ENCODE measurements at places on chromosomes 4 and X.

- DNase-seq = peak; percentile 26
Measured at GRCh38 chr4:170736710-170737109, 647.0 kb upstream of the AADAT start.

DNA sequence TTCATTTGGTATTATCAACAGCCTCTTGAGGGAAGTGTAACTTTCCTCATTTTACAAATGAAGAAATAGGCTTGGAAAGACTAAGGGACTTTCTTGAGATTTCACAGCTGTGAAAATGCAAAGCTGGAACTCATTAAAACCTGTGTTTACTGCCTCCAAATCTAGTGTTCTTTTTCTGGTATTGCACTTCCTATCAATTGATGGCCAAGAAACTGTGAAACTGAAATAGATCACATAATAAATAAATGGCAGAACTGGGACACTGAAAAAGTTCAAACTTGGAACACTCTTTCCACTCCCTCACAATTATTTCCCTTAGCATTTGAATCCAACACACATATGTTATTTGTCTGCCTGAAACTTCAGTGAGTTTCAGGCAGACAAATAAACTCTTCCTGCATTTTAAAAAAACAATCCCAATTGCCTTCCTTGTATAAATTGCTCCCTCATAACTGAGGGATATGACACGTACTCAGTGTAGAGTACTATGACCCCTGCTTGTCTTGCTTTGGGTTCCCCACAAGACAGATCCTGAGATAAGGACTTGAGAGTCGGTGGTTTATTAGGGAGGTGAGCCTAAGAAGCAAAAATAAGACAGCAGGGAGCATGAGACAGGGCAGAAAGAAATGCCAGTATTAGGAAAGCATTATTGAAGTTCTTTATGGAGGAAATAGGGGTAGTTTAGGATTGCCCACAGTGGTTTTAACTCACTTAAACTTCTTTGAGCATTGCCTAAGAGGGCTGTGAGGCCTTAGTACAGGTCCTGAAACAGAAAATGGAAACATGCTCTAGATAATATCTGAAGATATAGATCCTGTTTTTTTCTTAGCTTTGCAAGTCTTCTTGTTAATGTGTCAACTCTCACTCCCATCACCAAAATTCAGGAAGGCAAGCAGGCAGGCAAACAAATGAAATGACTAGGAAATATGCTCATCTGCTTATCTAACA, 33.9 kb downstream of the RTL3 start:
- DNase-seq = no peak

DNA sequence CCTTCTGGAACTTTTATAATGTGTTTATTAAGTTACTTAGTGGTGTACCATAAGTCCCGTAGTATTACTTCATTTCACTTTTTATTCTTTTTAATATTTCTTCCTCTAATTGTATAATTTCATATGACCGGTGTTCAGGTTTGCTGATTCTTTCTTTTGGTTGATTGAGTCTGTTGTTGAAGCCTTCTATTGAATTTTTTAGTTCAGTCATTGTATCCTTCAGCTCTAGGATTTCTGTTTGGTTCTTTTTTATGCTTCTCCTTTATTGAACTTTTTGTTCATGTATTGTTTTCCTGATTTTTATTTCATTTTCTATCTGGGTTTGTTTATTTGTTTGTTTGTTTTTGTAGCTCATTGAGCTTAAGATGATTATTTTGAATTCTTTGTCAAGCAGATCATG, 8.8 kb downstream of the CEP44 start:
- DNase-seq = no peak

DNA sequence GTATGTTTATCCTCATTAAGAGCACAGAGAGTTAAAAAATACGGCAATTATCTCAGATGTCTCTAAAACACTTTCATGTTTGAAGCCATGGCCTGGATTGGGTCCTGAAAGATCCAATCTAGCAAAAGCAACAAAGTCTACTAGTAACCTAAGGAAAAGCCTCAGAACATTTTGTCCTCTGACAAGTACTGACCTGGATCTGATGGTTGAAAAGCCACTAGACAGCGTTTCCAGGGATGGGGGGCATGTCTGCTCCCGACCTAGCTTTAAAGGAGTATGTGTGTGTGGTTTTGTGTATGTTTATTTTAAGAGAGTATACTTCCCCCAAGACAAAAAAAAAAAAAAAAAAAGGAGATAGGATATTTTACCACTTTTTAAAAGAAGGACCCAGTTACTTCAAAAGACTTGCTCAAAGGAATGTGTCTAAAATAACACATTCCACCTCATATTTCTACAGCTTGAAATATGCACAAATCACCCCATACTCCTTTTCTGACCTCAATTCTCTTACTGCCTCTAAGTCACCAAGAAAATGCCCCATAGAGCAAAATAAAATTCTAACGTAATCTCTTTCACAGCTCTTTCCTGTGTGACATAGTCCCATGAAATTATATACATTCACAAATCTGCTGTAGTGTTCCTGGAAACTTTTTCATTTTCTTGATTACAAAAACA, 189.0 kb upstream of the TTC29 start:
- no peak for DNase-seq

GRCh38 chrX:151359931-151360871, 36.8 kb upstream of the VMA21 start:
- DNase-seq = peak; percentile 15

- no peak for DNase-seq
Measured at GRCh38 chrX:45783002-45783401, 582.3 kb upstream of the DIPK2B start.

GRCh38 chr4:36206012-36206411, 38.3 kb downstream of the ARAP2 start:
- no peak for DNase-seq

GRCh38 chr4:52750213-52750612, 1.0 kb downstream of the ERVMER34-1 start:
- DNase-seq = no peak

DNA sequence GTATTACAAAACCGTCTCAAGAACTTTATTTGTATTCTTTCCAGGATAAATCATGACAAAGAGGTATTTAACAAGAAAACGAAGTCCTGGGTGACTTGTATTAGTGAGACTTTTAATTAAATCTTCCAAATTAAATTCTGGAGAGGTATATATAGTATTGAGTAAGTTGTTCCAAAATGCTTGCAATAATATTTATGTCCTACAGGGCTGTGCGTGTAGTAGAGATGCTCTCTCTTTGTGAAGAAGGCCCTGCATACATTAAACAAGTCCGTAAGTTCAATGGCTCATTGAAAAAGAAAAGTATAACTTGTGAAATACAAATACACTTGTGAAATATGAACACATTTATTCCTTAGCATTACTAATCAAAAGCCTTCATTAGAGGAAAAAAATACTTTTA, 211.4 kb downstream of the ARHGAP24 start:
- DNase-seq = no peak

- peak; percentile 1 for DNase-seq
Measured at GRCh38 chrX:48002319-48002718, 1.5 kb downstream of the ZNF182 start.

DNA sequence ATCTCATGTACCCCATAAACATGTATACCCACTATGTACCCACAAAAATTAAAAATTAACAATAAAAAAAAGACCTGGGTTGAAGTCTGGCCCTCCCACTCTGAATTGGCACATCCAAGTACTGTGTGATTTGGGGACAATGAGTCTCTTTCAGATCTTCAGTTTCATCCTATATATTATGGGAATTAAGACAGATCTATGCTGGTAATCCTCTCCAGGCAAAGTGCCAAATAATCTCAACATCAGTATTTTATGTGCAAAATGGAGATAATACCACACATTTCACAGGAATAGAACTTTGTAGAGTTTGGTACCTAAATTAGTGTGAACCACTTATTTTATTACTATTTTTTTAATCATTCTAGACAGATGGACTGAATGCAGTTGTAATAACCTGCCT, 11.0 kb upstream of the SCD5 start:
- no peak for DNase-seq

- DNase-seq = no peak
Measured at GRCh38 chr4:187020676-187021075, 297.0 kb upstream of the FAT1 start.

DNA sequence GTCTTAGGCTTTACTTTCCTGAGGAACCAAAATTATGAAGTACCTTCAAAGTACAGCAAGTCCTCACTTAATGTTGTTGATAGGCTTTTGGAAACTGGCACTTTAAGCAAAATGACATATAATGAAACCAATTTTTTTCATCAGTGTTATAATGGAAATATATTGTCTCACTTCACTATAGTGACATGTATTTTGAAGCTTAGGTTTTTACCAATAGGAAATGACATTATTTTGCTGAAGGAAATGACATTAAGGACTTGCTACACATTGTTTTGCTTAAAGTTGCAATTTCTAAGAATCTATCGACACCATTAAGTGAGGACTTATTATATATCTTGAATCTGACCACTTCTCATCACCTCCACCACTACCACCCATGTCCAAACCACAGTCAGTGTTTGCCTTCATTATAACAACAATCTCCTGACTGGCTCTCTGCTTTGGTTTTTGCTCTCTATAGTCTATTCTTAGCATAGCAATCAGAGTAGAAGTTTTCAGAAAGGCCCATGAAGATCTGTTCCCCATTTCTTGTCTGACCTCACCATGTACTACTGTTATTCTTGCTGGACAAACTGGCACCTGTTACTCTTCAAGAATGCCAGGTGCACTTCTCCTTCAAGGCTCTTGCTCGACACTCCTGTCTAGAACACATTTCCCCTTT, 311.2 kb downstream of the BMPR1B start:
- DNase-seq = no peak

DNA sequence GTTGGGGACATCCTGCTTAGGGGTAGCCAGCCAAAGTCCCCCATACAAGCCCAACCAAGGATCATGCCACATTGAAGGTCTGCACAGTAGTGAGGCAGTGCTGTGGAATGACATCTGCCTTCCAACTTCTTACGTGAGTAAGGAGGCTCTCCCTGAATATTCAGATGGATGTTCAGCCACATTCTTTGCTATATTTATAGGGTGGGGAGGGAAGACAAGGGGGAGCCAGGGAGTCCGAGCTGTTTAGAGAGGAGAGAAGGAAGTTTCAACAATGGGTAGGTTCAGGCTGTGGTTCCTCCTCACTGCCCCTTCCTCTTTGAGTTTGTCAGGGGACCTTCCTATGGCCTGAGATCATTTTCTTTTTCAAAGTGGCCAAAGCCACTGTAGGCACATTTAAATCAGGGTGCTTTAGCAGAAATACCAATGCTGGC, 29.8 kb downstream of the MSN start:
- no peak for DNase-seq

DNA sequence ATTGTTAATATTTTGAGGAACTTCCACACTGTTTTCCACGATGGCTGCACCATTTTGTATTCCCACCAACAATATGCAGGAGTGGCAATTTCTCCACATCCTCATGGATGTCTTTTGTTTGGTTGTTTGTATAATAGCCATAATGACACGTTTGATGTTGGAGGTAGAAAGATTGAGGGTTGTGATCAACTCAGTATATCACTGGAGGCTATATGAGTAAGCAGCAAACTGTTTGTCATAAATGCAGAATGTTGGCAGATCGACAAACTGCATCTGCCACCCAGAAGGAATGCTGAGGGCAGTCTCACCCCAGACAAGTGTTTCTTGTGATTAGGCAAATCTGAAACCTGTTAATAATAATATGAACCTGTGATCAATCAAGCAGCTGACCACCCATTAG, 243.9 kb upstream of the WDFY3 start:
- DNase-seq = peak; percentile 94

GRCh38 chr4:67632492-67632891, 68.5 kb downstream of the UBA6 start:
- no peak for DNase-seq

DNA sequence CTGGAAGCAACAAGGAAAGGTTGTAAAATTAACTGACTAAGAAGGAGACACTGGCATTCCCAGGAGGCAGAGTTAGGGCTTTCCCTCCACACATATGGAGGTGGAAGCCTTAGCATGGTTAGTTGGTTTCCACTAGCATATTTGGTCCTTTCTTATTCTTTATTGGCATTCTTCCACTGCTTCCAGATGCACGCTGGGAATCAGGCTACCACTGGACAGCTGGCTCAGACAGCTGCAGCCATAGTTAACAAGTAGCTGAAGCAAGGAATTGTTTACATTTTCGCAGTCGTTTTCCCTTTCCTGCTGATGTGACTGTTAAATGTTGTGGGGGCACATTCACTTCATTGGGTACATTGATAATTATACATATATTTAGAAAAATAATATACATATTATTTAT, 169.2 kb downstream of the GRIA2 start:
- DNase-seq = no peak

GRCh38 chr4:125639182-125639621, 324.4 kb downstream of the FAT4 start:
- DNase-seq = no peak

- peak; percentile 86 for DNase-seq
Measured at GRCh38 chrX:14029425-14030173, at the start of gene GEMIN8. Gene GEMIN8 (minus strand): TSS chrX:14029892. CDS start chrX:14021478, 8,414 bp downstream.

GRCh38 chrX:66002824-66003680, 36.8 kb downstream of the VSIG4 start:
- no peak for DNase-seq

- DNase-seq = peak; percentile 56
Measured at GRCh38 chr4:8188085-8188484, 11.0 kb upstream of the SH3TC1 start.

DNA sequence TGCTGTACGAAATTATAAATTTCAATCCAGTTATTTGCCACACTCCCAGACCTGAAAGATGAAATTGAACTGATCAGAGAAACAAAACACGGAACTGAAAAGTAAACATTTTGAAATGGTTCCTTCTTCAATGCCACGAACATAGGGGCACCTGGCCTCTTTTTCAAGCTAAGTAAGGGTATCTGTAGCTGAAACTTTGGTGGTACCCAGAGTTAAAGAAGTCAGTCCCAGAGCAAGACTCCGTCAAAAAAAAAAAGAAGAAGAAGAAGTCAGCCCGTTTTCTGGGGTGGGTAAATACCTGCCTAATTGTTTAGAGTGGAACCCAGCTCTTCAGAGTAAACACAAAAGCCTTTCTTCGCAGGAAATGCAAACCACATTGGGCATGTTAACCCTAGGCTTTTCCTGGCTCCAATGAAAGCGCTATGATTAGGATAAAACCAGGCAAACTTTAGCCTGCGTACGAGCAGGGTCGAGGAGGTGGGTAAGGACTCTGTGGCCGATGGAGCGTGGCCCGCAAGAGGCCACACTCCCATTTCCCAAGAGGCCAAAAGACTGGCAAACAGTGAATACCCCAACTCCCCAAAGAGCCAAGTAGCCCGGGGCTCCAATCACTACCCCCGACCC, 1.3 kb downstream of the ANTXR2 start:
- DNase-seq = peak; percentile 16

GRCh38 chr4:3677748-3678070, 88.5 kb upstream of the ADRA2C start:
- no peak for DNase-seq

DNA sequence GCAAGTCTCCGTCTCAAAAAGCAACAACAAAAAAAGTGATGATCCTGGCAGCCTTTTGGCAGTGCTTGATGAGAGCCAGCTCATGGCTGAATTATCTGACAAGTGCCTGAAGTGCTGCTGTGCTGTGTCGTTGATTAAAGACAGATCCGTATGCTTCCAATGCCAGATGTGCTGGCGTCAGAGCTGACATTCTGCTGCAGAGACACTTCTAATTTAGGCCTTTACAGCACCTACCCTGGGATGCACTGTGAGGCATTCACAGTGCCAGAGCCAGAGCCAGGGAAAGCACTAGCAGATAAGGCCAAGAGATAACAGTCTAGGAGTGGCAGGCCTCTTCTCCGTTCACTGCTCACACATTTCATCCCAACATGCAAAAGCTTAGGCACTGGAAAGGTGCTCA, 995.5 kb downstream of the RAB28 start:
- no peak for DNase-seq

- peak; percentile 7 for DNase-seq
Measured at GRCh38 chrX:38732866-38733265, 68.4 kb upstream of the MID1IP1 start.
